ENCODE measurements at places on chromosomes 2 and 18.

DNA sequence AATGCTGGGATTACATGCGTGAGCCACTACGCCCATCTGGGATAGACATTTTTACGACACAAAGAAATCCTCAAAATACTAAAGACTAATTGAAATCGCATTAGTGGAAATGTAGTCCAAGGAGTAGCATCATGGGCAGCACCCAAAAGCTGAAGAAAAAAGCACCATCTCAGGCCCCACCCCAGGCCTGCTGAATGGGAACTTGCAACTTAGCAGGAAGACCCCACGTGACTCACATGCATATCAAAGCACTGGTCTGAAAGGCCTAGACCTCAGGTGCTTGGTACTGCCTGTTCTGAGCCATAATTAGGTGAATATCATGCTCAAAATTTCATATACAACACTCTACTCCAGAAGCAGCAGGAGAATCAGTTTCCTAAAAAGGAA is 28.9 kb downstream of the SPRED2 start:
- DNase-seq = no peak

DNA sequence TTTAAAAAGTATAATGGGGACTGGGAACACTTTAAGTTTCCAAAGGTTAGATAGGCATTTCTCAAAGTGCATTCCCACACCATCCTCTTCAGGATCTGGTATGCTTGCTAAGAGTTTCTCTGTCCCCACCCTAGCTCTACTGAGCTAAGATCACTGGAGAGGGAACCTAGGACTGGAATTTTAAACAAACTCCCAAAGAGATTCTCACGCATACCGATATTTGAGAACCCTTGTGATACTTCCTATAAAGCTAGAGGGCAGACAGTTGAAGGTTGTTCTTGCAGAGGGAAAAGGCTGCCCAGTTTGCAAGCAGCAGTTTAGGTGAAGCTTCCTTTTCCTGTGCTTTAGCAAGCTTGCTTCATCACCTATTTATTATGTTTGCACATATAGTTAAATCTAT is 3.6 kb downstream of the CNRIP1 start:
- no peak for DNase-seq

- no peak for DNase-seq
These were observed 148.0 kb downstream of the GALR1 start for GRCh38 chr18:77397617-77398016.

DNA sequence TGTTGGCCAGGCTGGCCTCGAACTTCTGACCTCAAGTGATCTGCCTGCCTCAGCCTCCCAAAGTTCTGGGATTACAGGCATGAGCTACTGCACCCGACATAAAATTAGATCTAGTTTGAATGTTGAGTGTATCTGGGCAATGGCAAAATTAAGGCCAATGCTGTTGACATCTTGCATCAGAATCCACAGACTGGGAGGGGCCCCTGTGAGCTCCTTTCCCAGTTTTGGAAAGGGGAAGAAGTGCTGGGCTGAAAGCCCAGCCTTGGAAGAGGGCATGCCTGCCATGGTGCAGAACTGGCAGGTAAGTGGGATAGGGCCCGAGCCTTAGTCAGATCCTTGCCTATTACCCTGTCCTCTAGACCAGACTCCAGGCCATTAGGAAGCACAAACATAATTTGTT is 4.5 kb upstream of the MYOM1 start:
- no peak for DNase-seq

GRCh38 chr2:109383505-109384307 is 230.1 kb downstream of the SEPTIN10 start:
- no peak for DNase-seq
